Stimulated activated CD4-positive, alpha-beta T cell treated with anti-CD3 and anti-CD28 coated beads, TNF-alpha, amount 100 ng/mL, for 48 hours (primary cell): ENCODE measurements at places on chromosomes 7 and 10.

- no peak for DNase-seq
Measured at GRCh38 chr7:22561321-22561811, 61.4 kb upstream of the STEAP1B start.

GRCh38 chr7:152011860-152012259 is 13.6 kb upstream of the GALNT11 start:
- DNase-seq, result no peak

- no peak for DNase-seq
Measured at GRCh38 chr10:78474743-78475142, 441.1 kb downstream of the RPS24 start.

- no peak for DNase-seq
Measured at GRCh38 chr7:36644625-36645422, 79.5 kb downstream of the AOAH start.

DNA sequence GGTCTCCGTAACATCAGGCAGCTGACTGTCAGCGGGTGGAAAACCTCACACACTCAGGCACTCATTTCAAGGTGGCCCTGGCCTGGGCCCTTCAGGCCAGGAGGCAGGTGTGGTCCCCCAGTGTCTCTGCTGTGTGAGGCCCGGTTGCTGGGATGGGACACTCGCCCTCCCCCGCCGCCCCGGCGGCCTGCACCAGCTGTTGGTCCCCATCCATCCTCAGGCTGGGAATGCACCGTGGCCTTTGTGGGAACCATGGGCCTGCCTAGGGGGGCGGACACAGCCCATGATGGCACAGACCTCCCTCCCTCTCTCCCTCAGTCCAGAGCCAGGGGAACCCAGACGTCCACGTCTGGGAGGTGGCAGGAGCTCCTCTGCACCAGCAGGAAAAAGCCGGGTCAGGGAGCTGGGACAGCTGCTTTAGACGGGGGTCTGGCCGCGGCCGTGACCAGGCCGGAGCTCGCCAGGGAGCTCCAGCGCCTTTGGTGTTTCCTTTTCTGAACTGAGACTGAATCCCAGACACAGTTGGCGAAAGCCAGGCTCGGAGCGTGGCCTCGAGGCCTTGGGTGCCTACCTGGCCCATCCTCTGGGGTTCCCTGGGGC is 15.7 kb downstream of the ADGRA1 start:
- no peak for DNase-seq

DNA sequence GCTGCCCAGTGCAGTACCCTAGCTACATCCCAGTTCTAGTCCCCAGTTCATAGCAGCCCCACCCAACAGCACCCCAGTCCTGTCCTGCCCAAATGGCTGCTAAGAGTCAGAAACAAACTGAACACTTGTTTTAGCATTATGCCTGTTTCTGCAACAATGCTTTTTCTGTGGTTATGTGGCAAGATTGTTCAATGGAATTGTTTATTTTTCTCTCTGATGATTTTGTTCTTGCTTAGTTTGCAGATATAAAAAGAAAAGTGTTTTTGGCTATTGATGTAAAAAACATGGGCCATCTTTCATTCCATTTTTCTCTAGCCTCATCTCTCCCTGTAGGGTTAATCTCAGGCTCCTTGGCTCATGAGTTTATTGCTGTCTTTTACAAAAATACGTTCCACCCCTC is 42.5 kb downstream of the LRRC4 start:
- DNase-seq, result no peak

GRCh38 chr7:14858866-14859265 is 43.7 kb downstream of the DGKB start:
- DNase-seq, result no peak

- DNase-seq, result no peak
Measured at GRCh38 chr7:20219062-20219445, 1.9 kb upstream of the MACC1 start.

- DNase-seq, result no peak
Measured at GRCh38 chr10:13139150-13139549, 22.2 kb upstream of the MCM10 start.

DNA sequence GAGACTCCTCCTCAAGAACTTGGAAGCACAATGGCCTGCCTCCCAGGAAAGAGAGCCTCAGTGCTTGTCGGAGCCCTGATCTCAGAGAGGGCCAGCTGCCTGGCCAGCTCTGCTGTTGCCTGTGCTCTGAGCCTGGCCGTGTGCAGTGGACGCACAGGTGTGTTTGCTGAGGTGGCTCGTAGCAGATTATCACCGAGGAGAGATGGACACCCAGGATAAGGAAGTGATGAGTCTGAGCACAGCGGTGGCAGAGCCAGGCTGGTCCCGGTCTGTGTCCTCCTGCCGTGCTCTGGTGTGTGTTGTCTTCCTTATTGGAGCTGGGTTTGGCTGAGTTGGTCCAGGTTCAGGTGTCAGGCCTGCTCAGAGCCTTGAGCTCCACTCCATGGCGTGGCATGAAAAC is 208.5 kb downstream of the EBF3 start:
- DNase-seq, result no peak

DNA sequence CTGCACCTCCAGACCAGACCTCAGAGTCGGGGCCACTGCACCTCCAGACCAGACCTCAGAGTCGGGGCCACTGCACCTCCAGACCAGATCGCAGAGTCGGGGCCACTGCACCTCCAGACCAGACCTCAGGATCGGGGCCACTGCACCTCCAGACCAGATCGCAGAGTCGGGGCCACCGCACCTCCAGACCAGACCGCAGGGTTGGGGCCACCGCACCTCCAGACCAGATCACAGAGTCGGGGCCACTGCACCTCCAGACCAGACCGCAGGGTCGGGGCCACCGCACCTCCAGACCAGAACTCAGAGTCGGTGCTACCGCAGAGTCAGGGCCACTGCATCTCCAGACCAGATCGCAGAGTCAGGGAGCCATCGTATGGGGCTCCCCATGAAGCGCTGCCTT is 105.9 kb downstream of the ACTR3B start:
- DNase-seq, result no peak

DNA sequence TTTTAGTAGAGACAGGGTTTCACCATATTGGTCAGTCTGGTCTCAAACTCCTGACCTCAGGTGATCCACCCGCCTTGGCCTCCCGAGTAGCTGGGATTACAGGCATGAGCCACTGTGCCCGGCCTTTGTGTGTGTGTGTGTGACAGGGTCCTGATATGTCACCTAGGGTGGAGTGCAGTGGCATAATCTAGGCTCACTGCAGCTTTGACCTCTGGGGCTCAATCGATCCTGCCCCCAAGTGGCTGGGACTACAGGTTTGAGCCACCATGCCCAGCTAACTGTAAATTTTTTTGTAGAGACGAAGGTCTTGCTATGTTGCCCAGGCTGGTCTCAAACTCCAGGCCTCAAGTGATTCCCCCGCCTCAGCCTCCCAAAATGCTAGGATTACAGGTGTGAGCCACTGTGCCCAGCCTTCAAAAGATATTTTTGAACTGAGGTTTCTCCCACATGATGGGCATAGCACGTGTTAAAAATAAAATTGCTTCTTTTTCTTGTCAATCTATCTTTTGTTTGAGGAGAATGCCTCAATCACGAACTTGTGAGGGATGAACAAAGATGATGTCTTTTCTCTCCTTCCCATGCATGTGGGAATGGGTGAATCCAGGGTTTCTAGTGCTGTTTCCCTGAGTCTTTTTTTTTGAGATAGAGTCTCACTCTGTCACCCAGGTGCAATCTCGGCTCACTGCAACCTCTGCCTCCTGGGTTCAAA is 30.8 kb upstream of the PSAP start:
- no peak for DNase-seq

DNA sequence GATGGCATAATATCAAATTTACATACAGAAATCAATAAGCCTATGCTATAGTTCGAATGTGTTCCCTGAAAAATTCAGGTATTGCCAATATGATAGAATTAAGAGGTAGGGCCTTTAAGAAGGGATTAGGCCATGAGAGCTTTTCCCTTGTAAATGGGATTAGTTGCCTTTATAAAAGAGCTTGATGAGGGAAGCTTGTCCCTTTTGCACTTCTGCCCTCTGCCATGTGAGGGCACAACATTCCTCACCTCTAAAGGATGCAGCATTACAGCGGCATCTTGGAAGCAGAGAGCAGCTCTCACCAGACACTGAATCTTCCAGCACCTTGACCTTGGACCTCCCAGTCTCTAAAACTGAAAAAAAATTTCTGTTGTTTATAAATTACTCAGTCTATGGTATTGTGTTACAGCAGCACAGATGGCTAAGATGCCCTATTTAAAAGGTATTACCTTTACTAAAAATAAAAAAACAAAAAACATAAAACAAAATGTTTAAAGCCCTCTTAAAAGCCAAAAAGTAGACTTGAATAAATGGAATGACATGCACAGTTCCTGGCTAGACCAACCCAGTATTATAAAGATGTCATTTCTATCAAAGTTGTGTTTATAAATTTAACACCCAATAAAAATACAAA is 909.6 kb downstream of the REEP3 start:
- DNase-seq, result no peak

GRCh38 chr10:55063811-55064210 is 262.8 kb upstream of the PCDH15 start:
- DNase-seq, result no peak

DNA sequence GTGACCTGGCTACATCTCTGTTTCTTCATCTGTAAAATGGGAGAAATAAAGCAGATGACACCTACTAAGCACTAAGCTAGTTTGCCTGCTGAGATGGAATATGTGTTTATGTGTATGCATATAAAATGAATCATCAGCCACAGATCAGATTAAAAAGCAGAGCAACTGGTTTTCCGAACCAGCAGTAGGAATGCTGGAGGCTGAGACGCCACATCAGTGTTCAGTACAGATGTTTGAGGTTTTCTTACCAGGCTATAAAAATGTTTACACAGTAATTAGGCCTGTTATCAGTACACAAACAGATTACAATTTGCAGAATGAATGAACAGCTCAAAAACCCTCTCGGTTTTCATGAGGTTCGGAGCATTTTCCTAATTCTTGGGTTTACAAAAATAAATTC is 85.8 kb downstream of the CALN1 start:
- DNase-seq, result no peak

- DNase-seq, result no peak
Measured at GRCh38 chr10:52566471-52567246, 205.9 kb downstream of the MBL2 start.

DNA sequence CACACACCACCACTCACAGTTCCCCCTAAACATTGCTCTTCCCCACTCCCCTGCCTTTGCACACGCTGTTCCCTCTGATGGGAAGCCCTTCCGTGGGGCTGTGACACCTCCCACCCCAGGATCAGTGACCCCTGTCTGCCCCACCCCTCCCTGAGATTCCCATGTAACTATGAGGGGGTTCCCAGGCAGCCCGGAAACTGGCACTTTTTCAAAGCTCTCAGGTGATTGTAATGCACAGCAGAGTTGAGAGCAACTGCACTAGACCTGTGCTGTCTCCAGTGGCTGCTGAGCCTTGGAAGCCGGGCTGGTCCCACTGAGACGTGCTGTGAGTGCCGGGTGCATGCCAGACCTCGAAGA is 29.8 kb downstream of the GPRIN2 start:
- DNase-seq, result no peak

- DNase-seq, result no peak
Measured at GRCh38 chr7:108004220-108005142, 1.5 kb upstream of the LAMB1 start.

- no peak for DNase-seq
Measured at GRCh38 chr7:94649450-94649849, 6.5 kb downstream of the SGCE start.

- no peak for DNase-seq
Measured at GRCh38 chr10:121033366-121033765, 182.2 kb downstream of the WDR11 start.

- DNase-seq, result no peak
Measured at GRCh38 chr10:66698069-66698468, 227.8 kb upstream of the LRRTM3 start.

DNA sequence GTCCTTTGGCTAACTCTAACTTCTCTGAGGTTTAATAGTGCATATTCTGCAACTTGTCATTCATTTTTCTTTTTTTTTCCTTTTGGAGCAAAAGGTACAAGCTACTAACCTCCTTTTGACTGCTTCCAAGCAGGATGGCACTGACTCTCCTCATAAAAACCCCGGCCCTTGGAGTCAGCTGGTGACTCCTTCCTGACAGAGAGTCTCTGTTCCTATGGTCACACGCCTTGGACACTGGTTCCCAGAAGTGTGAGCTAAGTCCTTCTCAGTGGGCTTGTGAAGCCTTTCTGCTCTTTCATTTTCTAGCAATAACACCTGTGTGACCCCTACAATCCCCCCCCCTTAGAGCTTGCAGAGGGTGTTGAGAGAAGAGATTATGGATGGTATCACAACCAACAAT is 21.7 kb downstream of the DOCK4 start:
- no peak for DNase-seq

- no peak for DNase-seq
Measured at GRCh38 chr10:12728494-12728893, 273.0 kb downstream of the CCDC3 start.

GRCh38 chr10:129532838-129533237 is 65.8 kb downstream of the MGMT start:
- DNase-seq, result no peak

DNA sequence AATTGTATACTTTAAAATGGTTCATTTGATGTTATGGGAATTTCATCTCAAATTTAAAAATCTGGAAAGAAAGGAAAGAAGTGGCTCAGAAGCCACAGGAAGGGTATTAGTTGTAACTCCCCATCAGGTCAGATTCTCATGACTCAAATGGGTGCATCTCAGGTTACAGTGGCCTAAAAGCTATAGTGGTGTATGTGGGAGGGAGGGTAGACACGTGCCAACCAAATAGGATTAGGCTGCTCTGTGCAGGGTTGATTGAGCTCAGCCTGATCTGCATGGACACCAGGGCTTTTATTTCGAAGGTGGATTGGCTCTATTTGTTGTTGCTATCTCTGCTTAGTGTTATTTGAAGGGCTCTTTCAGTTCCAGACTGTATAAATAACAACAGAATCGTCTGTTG is 121.5 kb upstream of the PRR15 start:
- no peak for DNase-seq

DNA sequence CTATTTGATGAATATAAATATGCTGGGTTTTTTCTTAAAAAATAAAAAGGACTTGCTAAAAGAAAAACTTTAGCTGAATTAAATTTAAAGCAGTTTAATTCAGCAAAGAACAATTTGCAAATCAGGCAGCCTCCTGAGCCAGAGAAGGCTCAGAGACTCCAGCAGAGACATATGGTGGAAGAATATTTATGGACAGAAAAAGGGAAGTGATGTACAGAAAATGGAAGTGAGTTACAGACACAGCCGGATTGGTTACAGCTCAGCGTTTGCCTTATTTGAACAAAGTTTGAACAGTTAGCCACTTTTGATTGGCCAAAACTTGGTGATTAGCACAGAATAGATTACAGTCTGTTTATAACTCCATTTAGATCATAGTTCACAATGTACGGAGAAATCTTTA is 110.3 kb downstream of the GAD2 start:
- DNase-seq, result no peak

DNA sequence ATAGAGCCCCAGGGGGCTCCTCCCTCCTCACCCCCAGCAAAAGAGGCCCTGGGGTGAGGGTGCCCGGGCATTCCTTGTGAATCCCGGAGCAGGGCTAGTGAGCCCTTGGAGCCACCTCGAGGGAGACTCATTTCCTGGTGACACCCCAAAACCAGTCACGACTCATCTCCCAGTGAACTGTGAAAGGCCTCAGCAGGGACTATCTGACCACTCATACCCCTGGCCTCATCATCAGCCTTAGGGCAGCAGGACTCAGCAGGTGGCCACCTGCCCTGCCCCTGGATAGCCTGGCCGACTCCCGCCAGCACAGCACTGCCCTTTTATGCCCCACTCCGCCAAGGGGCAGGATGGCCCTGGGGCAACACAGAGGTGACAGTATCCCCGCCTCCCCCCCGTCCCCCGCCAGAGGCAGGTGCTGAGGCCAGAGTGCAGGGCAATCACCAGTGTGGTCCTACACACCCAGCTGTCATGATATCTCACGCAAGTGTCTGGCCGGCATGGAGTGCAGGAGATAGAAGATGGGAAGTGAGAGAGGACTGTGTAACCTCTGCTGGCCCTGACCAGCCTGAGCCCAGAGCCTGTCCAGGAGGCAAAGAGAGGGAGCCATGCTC is 3.2 kb downstream of the SNCG start:
- no peak for DNase-seq
